ENCODE measurements at places on chromosomes 4 and X.

DNA sequence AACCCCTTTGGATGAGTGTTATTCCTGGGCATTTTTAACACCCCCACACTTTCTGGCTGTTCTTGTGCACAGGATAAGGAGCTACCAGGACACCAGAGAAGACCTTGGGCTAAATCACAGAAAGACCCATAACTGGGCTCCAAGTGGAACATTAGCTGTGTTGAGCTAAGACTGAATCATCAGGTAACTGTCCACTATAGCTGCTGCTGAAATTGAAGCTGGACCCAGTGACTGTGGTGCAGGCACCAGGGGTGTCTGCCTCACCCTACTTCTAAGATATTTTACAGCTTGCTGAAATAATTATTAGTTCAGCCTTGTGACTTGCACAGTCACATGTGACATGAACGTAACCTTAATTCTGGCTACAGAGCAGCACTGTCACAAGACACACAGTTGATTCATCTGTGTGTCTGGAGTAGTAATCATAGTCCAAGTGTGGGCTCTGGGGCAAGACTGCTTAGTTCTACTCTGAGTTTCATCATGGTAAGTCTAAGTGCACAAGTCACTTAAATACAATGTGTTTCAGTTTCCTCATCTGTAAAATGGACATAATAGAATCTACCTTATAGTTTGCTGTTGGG lies 127.4 kb downstream of the SLC39A8 start:
- no peak for DNase-seq

- no peak for DNase-seq
These were observed 345.3 kb downstream of the MAPK10 start for GRCh38 chr4:86014599-86014998.

DNA sequence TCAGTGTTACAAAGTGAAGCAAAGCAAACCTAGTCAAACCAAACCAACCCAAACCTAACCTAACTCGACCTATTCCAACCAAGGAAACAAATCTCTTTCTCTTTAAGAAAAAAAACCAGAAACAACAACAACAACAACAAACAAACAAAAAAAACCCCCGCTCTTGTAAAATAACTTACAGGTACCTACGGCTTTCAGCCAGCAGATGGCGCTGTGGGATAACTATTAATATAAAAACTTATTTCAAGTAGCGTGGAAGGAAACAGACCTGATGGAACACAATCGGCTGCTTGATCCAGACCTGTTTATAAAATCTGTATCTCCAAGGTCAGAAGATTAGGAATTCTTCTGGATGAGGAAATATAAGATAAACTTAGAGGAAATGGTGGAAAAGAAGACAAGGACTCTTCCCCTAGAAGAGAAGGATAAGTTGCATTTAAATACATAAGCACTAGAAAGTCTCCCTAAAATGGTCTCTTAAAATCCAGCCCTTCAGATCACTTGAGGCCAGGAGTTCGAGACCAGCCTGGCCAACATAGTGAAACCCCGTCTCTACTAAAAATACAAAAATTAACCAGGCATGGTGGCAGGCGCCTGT lies 34.4 kb upstream of the CDKL5 start:
- peak; percentile 59 for DNase-seq

GRCh38 chrX:103730796-103731493 lies 20.2 kb downstream of the TMEM31 start:
- DNase-seq, result no peak

DNA sequence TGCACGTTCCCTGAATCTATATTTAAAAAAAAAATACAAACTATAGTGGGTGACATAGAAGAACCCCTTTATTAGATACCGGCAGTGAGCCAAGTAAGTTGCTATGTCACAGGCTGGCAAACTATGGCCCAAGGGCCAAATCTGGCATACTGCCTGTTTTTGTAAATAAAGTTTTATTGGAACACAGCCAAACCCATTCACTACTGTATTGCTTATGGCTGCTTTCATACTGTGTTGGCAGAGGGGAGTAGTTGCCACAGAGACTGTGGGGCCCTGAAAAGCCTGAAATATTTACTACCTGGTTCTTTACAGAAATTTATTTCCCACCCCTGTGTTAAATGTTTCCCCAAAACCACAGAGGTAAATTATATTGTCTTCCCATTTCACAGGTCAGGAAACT lies 71.2 kb upstream of the EGFL6 start:
- no peak for DNase-seq

DNA sequence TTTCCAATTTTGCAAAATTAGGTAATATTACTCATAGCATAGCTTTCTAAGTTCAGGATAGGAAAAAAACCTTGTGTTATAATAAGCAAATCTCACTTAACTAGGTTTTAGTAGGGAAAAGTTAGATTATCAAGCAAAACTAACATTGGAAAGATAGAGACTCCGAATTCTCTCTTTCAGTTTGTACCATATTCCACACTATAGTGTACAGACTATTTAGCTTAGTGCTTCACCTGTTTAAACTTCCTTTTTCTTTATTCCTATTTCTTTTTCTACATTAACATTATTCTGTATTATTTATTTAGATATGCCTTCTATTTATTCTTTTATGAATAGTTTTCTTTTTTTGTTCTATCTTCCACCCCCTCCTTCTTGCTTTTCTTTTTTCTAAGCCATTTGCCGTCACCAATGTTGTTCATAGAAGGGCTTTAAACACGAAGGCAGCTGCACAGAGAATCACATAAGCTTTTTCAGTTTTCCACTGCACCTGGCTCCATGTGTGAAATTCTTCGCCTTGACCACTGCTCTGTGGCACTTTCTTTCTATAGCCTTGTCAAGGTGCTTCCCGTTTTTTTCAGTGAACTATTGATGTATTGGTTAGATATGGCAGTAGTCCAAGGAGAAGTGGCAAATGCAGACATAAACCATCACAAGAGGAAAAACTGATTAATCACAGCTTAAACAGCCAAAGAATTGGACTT lies 8.5 kb downstream of the PCDH10 start:
- no peak for DNase-seq

GRCh38 chr4:163930086-163930485 lies 435.6 kb downstream of the TMA16 start:
- no peak for DNase-seq

- no peak for DNase-seq
These were observed 74.0 kb upstream of the GC start for GRCh38 chr4:71857713-71858451.

- no peak for DNase-seq
These were observed 28.3 kb downstream of the AREG start for GRCh38 chr4:74473155-74473811.
